ENCODE measurements at places on chromosomes 12 and 14.

GRCh38 chr12:16002880-16003279, 91.7 kb downstream of the DERA start:
- DNase-seq = no peak

GRCh38 chr14:54570047-54570446, 3.1 kb downstream of the SAMD4A start:
- no peak for DNase-seq

- DNase-seq = no peak
These were observed 41.4 kb upstream of the FGF6 start for GRCh38 chr12:4486980-4487379.

DNA sequence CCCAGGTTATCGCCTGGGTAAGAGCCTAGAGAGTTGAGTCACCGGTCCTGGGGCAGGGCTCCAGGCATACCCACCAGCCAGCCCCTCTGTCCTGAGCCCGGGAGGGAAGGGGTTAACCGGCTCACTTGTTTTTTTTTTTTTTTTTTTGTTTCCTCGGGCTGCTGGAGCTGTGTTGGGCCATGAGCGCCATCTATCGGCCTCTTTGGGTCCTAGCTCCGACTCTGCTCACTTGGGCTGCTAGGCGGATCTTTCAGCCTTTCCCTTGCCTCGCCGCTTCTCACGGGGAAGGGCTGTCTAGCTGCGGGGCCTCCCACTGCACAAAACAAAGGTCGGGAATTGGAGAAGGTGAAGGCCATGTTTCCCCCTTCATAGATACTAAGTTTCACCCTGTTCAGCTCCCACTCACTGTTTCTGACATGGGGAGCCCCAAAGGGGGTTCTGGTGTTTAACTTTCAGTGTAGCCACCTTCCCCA, 2.8 kb upstream of the SMUG1 start:
- DNase-seq = peak; percentile 91

DNA sequence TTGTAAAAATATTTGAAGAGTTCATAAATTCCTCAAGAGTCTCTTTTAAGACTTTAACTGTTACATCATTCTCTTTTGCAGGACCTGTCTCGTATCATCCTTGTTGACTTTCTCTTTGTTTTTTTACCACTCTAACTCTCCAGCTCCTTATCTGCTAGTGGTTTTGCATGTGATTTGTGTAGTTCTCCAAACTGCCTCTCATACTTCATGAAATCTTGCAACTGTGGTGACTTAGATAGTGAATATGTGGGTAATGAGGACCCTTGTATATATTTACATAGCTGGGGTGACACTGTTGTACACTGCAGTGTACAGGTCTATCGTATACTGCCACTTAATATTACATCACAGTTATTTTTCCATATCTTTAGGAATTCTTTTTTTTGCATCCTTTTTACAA, 40.2 kb upstream of the EMP1 start:
- DNase-seq = no peak

- DNase-seq = no peak
These were observed 402.1 kb downstream of the AACS start for GRCh38 chr12:125467363-125467762.

- no peak for DNase-seq
These were observed 54.3 kb upstream of the NPFF start for GRCh38 chr12:53561590-53561953.

DNA sequence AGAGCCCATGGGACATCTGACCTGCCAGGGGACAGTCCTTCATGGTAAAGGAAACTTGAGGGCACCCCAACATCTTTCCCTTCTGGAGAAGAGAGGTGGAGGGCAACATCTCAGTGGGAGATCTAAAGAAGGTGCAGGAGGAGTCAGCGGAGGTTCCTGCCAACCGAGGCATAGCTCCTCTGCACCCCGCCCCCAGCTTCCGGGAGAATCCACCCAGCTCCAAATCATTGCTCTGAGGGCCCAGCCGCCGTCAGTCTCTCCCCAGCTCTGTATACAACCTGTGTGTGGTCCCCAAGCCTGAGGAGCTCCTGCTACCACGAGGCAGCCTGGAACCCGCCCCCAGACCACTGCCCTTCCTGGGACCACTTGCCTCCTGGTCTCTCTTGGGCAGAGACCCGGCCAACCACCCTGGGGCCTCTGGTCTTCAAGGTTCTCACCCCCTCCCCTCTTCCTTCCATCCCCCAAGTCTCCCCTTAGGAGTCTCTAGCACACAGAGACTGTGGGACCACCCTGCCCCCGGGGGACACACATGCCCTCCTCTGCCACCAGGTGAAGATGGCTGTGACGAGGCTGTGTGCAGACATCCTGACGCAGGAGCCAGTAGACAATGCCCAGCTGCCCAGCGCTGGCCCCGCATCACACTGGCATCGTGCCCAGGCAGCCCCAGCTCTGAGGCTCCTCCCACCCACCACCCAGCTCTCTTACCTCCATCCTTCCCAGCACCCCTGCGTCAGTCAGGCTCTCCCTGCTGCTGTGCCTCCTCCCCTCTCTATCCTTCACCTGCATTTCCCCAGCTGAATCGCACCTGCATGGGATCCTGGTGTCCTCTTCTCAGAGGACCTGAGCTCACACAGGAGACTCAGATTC, 13.0 kb upstream of the NUDT14 start:
- peak; percentile 74 for DNase-seq

DNA sequence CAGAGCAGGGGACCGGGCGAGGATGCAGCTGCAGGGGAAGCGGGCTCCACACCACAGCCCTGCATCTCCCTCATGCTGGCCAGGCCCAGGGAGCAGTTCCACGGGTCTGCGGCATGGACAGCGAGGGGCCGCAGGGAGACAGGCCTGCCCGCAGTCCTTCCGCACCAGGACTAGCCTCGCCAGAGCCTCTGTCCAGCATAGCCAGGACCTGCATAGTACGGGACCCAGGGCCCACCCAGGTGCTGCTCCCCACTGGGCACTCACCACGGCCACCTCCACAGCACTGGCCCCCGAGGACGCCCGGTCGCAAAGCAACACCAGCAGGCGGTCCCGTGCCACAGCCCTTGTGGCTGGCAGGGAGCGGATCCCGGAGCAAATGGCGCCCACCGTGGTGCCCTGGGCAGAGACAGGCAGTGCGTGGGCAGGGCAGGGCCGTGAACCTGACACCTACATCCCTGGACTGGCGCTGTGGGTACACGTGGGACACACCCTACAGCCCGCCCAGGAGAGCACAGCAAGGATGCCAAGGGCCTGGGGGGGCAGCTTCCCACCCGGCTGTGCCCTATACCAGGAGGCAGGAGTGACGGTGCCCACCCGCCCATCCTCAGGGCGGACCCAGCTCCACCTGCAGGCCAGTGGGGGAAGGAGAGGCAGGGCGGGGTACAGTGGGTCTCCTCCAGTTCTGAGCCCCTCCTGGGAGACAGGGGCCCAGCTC, 23.8 kb downstream of the JAG2 start:
- peak; percentile 58 for DNase-seq

DNA sequence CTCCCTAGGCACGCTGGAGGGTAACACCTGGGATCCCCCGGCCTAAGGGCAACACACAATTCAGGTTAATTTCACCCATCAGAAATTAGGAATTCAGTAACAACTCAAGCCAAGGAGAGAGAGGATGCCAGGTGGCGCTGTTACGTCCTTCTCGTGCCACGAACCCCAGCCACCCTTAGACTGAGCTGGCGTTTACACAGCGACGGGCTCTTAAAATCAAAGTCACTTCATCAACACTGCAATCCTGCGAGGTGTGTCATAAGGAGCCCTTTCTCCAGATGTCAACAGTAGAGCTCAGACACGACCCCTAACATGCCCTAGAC, 110.6 kb upstream of the TMEM132D start:
- peak; percentile 33 for DNase-seq

- no peak for DNase-seq
These were observed 46.8 kb upstream of the DLK1 start for GRCh38 chr14:100679707-100680438.

GRCh38 chr14:102117852-102118251, 21.8 kb upstream of the WDR20 start:
- no peak for DNase-seq

GRCh38 chr12:22625762-22626294, 857 bp downstream of the ETNK1 start:
- DNase-seq = peak; percentile 73

DNA sequence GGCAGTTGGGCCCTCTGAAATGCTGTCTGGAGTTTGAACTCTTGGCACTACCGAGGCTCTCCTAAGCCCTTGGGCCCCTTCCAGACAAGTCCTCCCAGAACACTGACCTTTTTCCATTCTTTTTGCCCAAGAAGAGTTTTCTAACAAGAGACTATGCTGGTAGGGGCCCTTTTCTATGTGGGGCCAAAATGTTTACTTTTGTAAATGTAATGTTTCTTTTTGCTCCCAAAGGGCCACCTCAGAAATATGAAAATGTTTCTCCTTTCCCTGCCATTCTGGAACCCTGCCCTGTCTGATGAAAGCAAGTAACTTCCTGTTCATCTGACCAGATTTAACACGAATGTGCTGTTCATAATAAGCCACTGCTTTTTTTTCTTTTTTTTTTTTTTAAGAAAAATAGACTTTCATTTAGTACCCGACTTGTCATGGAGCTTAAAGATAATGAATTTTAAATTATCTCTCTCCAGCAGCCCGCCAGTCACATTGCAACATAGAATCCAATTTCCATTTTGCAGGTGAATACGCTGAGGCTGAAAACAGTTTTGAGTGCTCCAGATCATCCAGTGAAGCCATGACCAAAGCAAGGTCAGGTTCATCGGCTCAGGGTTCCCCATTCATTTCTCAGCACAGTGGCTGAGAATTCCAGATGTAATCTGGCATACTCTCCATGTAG, 169.9 kb downstream of the DPF3 start:
- DNase-seq = no peak

DNA sequence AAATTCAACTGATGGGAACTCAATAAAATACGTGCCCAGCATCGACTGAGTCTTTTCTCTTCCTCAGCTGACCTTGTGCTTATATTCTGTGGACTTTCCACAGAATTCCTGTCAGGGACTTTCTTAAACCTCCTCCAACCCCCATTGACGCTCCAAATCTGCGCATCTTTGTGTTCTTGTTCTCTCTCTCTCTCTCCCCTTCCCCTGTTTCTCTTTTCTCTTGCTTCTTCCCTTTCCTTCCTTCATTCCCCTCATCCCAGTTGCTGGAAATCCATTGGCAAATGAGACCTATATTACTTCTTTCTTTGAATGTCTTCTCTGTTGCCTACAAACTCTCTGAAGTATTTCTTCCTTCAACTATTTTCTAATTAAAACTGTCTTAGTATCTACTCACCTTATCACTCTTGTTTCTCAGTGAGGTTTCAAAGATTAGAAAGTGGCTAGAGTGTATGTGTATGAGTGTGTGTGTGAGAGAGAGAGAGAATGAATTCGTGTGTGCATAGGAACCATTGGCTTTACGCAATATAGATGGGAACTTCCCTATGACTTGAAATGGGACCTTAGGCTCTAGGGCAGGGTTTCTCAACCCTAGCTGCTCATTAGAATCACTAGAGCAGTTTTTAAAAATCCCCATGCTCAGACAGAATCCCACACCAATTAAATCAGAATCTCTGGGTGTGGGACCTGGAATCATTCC, 41.8 kb upstream of the DHRS7 start:
- no peak for DNase-seq

DNA sequence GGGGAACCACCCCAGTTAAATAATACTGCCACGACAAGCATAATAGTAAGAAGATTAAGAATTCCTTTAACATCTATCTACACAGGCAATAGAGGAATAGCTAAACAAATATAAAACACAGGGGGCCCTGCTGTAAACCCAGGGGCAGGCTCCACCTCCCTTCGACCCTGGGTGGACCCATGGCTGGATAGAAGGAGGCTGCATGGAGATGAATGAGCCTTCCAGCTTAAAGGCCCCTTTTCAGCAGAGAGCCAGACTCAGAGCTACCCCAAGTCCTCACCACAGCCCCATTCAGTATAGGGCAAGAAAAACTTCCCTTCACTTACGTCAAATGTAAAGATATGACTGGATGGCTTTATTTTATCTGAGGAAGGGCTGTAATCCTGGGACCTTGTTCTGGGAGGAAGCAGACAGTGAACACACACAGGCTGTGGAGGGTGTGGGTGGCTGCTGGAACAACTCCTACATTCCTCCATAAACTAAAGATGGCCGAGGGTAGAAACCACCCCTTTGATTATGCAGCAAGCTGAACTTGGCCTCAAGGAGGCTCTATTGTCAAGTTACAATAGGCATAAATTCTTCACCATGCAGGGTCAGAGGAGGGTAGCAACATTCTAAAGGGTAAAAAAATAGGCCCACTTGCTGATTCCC, 30.4 kb downstream of the NUAK1 start:
- no peak for DNase-seq

GRCh38 chr14:29425705-29426482, 501.8 kb downstream of the PRKD1 start:
- no peak for DNase-seq

GRCh38 chr12:45122768-45123380, 72.0 kb upstream of the DBX2 start:
- no peak for DNase-seq

GRCh38 chr12:82800185-82800584, 113.5 kb downstream of the TMTC2 start:
- no peak for DNase-seq

GRCh38 chr12:25194722-25195055, 271 bp downstream of the DNAI7 start:
- no peak for DNase-seq

DNA sequence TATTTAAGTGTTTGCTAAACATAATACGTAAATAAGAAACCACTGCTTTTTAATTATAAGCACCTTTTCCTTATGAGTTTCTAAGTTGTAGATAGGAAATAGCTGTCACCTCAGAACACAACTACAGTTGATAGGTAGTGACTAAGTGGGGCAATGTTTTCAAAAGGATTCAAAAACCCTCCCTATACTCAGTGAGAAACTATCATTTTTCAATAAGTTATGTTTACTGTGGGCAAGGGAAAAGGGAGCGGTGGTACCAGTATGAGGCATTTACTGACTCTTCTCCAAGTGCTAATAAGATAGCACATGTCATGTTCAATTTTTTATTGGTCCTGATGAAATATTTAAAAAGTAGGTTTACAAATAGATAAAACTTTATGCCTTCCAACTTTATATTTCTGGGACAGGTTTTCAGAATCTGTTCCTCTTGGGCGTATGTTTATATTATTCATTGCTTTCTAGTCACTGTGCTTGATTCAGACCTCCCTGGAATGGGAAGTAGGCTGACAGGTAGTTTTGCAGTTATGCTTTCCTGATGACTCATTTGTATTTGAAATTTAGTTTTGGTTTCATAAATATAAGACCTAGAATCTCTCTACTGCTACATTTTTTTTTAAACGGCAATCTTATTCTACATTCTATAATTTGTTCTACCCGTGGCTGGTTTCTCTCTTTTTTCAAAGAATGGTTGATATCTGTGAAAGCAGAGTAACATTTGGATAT, 153.1 kb downstream of the TMEM117 start:
- no peak for DNase-seq

DNA sequence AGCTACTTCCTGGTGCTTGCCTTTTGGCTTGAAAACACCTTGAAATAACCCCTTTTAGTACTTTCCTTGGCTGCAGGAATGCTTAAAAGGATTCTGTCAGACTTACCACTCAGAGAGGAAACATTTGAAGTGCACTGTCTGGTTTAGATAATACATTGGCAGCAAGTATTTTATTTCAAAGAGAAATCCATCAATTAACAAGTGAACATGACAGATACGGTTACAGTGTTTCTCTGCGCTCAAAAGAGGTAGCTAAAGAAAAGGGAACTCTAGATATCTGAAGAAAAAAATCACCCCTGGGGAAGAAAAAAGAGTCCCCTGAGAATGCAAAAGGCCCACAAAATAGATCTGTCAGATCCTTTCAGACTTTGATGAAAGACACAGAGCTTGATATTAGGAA, 421.9 kb downstream of the LRFN5 start:
- no peak for DNase-seq

Data from activated effector memory CD4-positive, alpha-beta T cell treated with anti-CD3 and anti-CD28 coated beads, Interleukin-2, amount 50 U/mL, for 16 hours (primary cell).